ENCODE measurements at places on chromosomes 12 and 14. TPM values are rescaled to one million over a fixed set of nuclear protein-coding genes. Genes with fewer than 3 reads are reported as not detected.

The TEX52 gene
- not detected for total RNA-seq

The FITM1 gene
- 0.29 TPM for total RNA-seq

The ARMH4 gene
- total RNA-seq: not detected

The OLR1 gene
- total RNA-seq: not detected

The ART4 gene
- total RNA-seq: not detected

The PMCH gene
- 0.68 TPM for total RNA-seq

The MRPL51 gene
- 311 TPM for total RNA-seq

The AJUBA gene
- total RNA-seq: 1.0 TPM

The RNASE3 gene
- total RNA-seq: not detected

DNA sequence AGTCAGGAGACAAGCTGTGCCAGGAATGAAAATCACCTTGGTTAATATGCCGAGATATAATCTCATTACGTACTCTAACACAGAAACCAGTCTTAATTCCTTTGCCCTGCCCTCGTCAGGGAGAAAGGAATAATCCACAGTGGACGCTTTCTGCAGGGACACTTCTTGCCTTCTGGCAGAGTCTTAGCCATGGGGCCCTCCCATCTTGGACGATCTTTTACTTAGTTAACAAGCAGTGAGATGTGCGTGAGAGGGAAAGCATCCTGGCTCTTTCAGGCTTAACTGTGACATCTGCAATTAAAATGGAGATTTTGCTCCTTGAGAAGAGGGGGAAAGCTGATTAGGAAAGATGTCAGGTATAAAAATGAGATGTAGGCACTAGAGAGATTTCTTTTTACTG lies 246.4 kb downstream of the TMEM132C start:
- H3K4me3 ChIP-seq: no peak overlapping the region
- DNase-seq: no peak
- H3K36me3 ChIP-seq: no peaks in the 10 kb centered on the region
- H3K27me3 ChIP-seq: no peaks in the 10 kb centered on the region

DNA sequence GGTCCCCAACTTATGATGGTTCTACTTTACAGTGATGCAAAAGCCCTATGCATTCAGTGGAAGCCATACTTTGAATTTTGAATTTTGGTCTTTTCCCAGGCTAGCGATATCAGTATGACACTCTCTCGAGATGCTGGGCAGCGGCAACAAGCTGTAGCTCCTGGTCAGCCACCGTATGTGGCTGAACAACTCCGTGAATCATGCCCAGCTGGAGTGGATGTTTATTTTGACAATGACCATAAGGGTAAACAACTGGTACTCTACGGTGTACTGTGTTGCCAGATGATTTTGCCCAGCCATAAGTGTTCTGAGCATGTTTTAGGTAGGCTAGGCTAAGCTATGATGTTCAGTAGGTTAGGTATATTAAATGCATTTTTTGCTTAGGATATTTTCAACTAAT lies 8.2 kb upstream of the ZNF410 start:
- H3K36me3 ChIP-seq: no peaks in the 10 kb centered on the region
- H3K4me1 ChIP-seq: no peaks in the 10 kb centered on the region
- DNase-seq: no peak
- no peak overlapping the region for H3K4me3 ChIP-seq
- no peak overlapping the region for H3K27ac ChIP-seq

DNA sequence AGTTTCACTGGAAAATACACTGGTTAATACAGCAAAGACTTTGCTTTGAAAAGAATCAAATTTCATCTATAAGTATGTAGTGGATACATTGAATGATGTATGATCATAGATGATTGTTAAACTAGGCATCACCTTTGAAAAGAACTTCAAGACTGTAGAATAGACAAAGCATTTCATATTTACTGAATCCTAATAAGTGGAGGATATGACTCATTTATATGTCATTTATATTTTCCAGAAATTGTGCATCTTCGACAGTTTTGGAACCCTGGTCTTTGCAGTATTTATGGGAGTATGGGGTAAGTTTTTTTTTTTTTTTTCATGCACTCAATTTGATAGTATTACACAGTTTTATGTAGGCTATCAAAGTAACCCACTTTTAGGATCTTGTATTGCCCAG lies 161.9 kb downstream of the ANO6 start:
- no peak overlapping the region for H3K4me3 ChIP-seq
- H3K4me1 ChIP-seq: no peaks in the 10 kb centered on the region
- H3K27ac ChIP-seq: no peak overlapping the region
- no peaks in the 10 kb centered on the region for H3K27me3 ChIP-seq

DNA sequence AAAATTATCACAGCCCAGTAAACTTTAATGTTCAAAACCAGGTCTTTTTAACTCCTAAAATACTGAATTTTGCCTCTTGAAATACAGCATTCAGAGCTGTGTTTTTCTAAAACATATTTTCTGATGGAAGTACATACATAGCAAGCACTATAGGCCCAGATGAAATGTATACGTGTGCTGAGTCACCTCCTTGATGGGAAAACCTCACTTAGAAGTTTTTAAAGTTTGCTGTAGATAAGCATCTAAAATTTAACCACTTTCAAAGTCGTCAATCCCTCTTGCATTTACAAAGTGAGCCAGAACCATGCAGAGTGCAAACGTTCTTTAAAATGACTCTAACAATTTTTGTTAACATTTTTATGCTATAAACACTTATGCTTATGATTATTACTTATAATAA lies 618.8 kb downstream of the RPS29 start:
- no peak overlapping the region for H3K4me3 ChIP-seq
- H3K36me3 ChIP-seq: no peaks in the 10 kb centered on the region
- H3K4me1 ChIP-seq: no peaks in the 10 kb centered on the region
- DNase-seq: no peak
- H3K27ac ChIP-seq: no peak overlapping the region
- no peaks in the 10 kb centered on the region for H3K27me3 ChIP-seq

DNA sequence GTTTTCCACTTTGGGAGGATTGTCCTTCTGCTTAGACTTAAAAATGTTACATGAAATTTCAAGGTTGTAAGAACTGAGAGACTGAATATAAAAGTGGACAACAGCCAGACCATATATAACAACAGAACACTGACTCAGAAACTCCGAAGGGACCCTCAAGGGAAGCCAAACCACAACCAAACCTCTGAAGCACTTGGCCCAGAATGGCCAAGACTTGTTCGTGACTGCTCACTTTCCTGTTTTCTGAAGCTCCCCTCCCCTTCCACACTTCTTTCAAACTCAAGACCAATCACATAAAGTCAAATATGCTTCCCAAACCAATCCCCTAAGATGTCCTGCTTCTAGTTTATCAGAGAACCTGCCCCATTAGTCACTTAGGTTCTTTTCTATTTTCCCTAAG lies 13.7 kb downstream of the OR6J1 start:
- no peaks in the 10 kb centered on the region for H3K27me3 ChIP-seq
- no peak for DNase-seq
- H3K36me3 ChIP-seq: no peaks in the 10 kb centered on the region
- H3K27ac ChIP-seq: no peak overlapping the region
- no peaks in the 10 kb centered on the region for H3K4me1 ChIP-seq
- H3K4me3 ChIP-seq: no peak overlapping the region

GRCh38 chr14:32559048-32559447 lies 229.9 kb downstream of the AKAP6 start:
- no peak overlapping the region for H3K4me3 ChIP-seq
- H3K27ac ChIP-seq: no peak overlapping the region
- no peaks in the 10 kb centered on the region for H3K4me1 ChIP-seq
- no peaks in the 10 kb centered on the region for H3K36me3 ChIP-seq

DNA sequence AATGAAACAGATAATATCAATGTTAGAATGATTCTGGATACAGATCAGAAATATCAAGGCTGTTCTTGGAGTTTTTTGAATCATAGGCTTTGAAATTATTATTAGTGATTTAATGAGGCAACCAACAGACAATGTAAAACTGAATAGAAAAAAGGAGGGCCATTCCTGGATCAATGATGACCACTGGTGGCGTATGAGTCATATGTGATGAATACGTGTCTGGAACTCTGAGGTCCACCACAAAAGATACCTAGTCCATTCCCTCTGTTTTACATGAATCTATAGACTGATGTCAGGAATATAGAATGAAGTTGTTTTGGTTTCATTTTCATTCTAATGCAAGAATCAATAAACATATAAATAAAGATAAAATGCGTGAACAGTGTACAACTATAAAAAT lies 78.3 kb upstream of the RTL1 start:
- H3K27me3 ChIP-seq: peaks cover 35% of the 10 kb centered on the region
- H3K4me1 ChIP-seq: no peaks in the 10 kb centered on the region
- no peak for DNase-seq
- no peak overlapping the region for H3K4me3 ChIP-seq
- no peaks in the 10 kb centered on the region for H3K36me3 ChIP-seq
- H3K27ac ChIP-seq: no peak overlapping the region

DNA sequence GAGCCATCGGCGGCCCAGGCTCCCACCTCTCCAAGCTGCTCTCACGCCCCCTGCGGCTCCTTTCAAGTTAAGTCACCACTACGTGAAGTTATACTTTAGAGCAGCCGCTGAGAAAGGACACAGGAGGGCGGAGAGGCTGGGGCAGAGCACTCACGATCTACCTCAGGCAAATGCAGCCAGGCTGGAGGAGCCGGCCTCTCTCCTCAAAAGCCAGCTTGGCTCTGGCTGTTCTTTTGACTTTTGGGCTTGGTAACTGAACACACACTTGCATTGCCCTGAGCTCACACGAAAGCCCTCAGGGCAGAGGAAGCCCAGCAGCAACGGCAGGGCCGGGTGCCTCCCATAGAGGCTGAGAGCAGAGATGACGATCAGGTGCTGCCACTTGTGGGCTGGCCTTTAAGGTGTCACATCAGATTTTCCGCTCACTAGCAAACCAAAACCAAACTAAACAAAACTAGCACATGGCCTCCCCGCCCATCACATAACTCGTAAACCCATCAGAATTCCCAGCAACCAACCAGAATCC lies 75.2 kb downstream of the PITPNM2 start:
- H3K36me3 ChIP-seq: no peaks in the 10 kb centered on the region
- peaks cover 61% of the 10 kb centered on the region for H3K4me1 ChIP-seq
- peak overlapping the region; percentile 90 for H3K4me3 ChIP-seq
- no peaks in the 10 kb centered on the region for H3K27me3 ChIP-seq
- H3K27ac ChIP-seq: peak overlapping the region; percentile 95

GRCh38 chr12:3775385-3776035 lies 22.6 kb upstream of the CRACR2A start:
- no peak overlapping the region for H3K4me3 ChIP-seq
- no peak overlapping the region for H3K27ac ChIP-seq
- no peaks in the 10 kb centered on the region for H3K27me3 ChIP-seq
- peaks cover 4% of the 10 kb centered on the region for H3K4me1 ChIP-seq
- peaks cover 2% of the 10 kb centered on the region for H3K36me3 ChIP-seq
- DNase-seq: no peak

DNA sequence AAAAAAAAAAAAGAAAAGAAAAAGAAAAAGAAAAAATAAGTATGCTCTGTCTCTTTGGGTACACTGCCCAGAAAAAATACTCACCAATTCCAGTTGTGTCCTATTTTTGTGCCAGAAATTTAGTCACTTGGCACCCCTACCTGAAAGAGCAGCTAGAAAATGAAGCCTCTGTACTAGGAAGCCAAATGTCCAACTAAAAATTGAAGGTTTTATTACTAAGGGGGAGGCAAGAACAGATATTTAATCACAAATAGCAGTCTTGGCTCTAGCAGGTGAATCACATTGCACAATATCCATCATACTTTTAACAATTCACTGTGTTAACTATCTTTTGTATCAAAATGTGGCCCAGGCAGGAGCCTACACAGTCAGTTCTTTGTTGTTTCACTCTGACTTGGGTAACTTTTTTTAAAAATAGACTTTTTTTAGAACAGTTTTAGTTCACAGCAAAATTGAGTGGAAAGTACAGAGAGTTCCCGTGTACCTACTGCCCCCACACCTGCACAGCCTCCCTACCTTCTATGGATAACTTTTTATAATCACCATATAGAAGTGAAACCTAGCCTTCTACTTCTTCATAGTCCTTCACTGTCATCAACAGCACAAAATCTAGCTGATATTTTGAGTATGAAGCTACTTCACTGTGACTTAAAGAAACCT lies 87.1 kb upstream of the ATF7IP start:
- no peak overlapping the region for H3K4me3 ChIP-seq
- H3K4me1 ChIP-seq: peaks cover 5% of the 10 kb centered on the region
- no peak for DNase-seq
- H3K27ac ChIP-seq: no peak overlapping the region
- no peaks in the 10 kb centered on the region for H3K27me3 ChIP-seq

GRCh38 chr14:24377657-24378056 lies 9.7 kb downstream of the NFATC4 start:
- no peak for DNase-seq
- H3K27me3 ChIP-seq: peaks cover 4% of the 10 kb centered on the region
- peaks cover 3% of the 10 kb centered on the region for H3K4me1 ChIP-seq
- no peaks in the 10 kb centered on the region for H3K36me3 ChIP-seq
- no peak overlapping the region for H3K27ac ChIP-seq

DNA sequence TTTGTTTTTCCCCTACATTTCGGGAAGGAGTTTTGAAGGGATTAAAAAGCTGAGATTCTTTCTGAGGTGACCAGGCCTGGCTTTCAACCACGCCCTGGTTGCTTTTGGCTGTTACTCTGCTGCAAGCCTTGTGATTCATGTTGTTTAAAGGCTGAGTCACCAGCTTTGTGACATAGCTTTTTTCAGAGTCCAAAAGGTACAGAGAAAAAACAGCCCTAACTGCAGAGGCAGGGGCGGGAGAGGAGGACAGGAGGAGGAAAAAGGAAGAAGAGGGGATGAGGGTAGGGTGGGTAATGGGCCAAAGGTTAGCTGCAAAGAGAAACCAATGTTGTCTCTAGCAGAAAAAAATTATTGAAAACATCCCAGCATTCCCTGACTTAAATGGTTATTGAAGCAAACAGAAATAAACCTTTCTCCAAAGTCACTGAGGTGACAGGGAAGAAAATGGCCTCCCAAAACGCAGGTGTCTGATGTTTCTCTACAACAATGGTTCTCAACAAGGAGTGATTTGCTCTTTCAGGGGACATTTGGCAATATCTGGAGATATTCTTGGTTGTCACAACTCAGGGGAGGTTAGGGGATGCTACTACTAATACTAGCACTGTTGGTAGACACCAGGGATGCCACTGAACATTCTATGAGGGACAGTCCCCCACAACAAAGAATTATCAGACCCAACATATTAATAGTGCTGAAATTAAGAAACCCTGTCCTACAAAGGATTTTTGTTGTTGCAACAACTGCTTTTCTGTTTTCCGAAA lies 2.1 kb upstream of the UBC start:
- H3K4me3 ChIP-seq: peak overlapping the region; percentile 72
- H3K27me3 ChIP-seq: peaks cover 12% of the 10 kb centered on the region
- peaks cover 35% of the 10 kb centered on the region for H3K36me3 ChIP-seq
- peak; percentile 44 for DNase-seq

- H3K4me1 ChIP-seq: no peaks in the 10 kb centered on the region
Observed at GRCh38 chr14:59455411-59455810, 9.8 kb downstream of the GPR135 start.

DNA sequence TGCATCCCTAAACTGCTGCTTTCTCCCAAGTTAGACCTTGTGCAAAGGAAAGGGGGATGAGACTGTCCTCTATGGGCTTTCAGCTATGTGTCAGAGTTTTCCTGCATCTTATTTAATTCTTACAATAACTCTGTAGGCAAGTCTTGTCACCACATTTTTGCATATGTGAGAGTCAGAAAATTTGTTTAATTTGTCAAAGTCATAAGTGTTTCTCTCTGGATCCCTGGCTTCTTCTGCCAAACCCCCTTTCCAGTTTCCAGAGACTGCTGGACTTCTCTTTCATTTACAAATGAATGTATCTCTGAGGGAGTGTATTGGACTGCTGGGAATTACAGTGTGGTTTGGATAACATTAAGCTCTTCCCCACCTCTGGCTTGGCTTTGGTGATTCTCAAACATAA lies 877.6 kb upstream of the SEL1L start:
- DNase-seq: no peak
- H3K4me3 ChIP-seq: no peak overlapping the region
- no peaks in the 10 kb centered on the region for H3K4me1 ChIP-seq
- H3K27ac ChIP-seq: no peak overlapping the region
- no peaks in the 10 kb centered on the region for H3K27me3 ChIP-seq
